ENCODE measurements at places on chromosomes 4 and X.

DNA sequence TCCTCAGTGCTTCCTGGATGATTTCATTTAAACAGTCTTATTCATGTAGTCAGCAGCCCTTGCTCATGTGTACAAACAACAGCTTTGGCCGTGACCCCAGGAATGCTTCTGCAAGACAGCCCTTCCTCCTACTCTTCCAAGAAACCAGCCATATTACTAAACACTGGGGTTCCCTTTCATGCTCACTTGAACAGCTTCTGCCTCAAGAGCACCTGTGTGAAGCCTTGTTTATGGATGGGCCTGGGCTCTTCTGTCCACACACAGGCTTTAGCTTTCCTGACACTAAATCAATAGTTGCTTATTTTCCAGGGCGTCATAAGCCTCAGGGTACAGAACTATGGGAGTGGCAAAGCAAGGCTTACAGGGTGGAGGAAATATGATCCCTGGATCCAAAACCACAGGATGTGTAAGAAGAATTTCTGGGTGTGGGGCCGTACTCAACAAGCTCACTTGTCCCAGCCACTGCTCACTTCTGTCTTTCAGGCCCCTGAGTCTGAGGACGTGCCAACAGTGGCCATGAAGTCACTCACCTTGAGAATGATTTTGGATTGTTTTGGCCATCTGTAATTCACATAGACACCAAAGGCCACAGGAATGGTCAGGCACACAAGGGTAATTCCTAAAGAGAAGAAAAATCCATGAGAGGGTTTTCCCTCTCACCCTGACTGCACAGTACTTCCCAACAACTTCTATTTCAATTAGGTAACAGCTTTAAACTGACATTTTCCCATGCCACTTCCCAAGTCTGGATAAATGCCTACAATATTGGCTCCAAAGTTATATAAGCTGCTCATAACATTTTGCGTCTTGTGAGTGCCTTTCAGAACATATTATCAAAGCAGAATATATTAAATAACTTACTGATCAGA, 17.7 kb downstream of the SLC10A6 start:
- DNase-seq, result no peak

- DNase-seq, result no peak
Measured at GRCh38 chr4:20326977-20327376, 75.3 kb downstream of the SLIT2 start.

- no peak for DNase-seq
Measured at GRCh38 chr4:163762741-163763140, 268.3 kb downstream of the TMA16 start.

DNA sequence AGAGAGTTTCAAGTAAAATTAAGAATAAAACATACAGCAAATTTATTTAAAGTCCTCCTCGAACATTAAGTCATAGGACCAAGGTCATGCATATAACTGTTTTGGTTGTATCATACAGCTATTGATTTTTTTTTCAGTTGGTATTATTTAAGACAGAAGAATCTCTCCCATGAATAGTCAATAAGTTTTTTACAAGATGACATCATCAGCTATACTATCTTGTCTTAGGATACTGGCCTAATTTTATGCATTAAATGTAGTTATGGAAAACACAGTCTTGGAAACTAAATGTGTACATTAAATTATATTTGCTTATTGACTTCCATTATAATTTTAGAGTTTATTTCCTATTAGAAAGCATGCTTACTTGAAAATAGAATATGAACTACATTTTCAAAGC, 755.9 kb downstream of the PCDH19 start:
- DNase-seq, result no peak

DNA sequence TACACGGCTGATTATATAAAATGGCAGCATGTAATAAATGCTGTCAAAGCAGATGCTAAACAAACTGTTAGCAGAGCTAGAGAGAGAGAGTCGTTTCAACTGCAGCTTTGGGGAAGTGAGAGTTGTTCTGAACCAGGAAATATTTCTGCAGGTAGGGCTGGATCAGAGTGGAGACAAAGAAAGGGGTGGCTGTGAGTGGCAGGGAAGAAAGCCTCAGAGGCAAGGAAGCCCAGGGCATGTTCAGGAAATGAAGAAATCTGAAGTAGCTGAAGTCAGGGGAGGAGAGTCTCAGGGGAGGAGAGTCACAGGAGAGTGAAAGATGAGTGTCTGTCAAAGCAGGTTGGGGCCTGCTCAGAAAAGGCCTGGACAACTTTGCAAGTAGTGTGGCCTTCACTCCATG, 48.4 kb upstream of the RPS6KA3 start:
- DNase-seq, result peak; percentile 14

GRCh38 chrX:10649265-10649664, 28.9 kb upstream of the MID1 start:
- no peak for DNase-seq

GRCh38 chrX:39202641-39203040, 401.4 kb downstream of the MID1IP1 start:
- no peak for DNase-seq

DNA sequence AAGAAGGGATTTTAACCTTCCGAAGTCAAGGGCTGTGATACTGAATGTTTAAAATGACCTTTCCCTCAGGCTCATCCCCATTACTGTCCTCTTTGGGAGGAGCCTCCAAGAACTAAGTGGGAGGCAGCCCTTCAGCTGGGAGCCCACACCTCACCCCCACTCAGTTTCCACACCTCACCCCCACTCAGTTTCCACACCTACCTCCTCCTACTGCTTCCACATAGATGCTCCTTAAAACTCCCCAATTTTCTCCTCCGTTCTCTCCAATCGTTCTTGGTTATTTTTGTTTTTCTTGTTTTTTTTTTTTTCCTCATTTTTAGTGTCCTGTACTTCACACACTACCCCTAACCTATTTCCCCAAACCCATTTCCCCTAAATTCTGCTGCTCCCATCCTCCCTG, 31.6 kb upstream of the ANXA3 start:
- no peak for DNase-seq

DNA sequence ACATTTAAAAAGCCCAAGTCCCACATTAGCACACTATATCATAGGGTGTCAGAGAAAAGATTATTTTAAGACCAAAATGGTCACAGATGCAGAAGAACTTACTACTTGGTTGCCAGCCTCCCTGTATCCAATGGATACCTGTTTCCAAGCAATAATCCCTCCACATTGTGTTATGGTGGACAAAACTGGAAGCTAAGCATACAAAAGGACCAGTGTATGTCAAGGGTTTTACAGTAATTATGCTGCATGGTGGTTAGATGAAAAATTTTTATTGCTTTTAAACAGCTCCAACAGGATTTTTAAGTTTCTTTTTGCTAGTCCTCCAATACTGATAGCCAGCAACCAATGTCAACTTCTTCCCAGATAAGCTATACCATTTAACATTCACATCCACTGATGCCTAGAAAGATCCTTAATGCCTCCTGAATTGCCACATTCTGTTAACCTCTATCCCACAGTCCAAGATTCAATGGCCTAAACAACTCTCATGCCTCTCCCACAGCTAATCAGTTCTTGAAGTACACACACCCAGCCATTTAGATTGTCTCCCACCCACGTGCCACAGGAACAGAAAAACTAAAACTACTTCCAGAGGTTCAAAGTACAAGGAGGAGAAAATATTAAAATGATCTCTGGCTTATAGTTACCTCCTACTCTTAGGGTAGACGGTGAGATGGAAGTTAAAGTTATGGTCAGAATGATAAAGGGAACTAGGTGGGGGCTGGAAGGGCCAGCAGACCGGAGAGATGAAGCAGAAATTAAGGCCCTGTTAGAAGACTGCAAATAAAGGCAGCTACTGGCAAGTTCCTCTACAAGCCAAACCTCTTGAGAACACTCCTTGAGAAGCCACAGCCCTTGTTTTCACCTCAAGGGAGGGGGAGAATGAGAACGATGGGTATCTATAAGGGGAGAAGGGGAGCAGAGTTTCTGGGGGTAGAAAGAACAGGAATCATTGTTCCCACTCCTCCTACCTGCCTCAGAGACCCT, 5.5 kb downstream of the MED14 start:
- DNase-seq, result no peak

- no peak for DNase-seq
Measured at GRCh38 chr4:140157341-140157740, 3.4 kb upstream of the MAML3 start.

GRCh38 chr4:7596918-7597606, 162.3 kb upstream of the PSAPL1 start:
- no peak for DNase-seq

- DNase-seq, result no peak
Measured at GRCh38 chr4:10275696-10276095, 159.1 kb upstream of the WDR1 start.

DNA sequence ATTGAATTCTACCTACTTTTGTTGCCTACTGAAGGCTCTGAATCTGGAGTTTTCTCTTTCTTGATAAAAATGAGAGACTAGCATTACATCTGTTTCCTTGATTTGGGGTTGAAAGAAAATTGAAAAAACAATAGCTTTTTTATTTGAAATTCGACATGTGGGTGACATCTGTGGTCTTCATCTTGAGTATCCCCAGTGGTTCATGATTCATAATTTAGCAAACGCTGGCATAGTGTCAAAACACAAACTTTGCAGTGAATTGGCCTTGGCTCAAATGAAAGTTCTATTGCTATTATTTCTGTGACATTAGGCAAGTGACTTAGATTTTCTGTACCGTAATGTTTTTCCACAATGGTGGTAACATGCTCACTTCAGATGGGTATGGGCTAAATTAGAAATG, 747.6 kb downstream of the PCDH7 start:
- DNase-seq, result no peak

DNA sequence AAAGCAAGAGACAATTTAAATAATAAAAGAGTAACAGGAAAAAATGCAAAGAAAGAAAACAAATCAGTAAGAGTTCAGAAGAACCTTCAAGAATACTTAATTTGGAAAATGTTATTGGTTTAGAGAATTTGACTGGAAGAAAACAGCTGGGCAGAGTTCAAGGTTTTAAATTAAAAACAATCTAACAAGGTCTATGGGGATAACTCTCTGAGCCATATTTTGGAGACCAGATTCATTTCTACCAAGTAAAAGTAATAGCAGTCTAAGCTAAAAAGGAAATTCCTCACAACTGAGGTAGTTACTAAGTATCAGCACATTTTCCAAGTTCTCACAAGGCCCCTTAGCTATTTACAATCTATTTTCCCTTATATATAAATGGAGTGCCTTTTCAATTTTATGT, 82.4 kb upstream of the TFDP3 start:
- DNase-seq, result no peak

DNA sequence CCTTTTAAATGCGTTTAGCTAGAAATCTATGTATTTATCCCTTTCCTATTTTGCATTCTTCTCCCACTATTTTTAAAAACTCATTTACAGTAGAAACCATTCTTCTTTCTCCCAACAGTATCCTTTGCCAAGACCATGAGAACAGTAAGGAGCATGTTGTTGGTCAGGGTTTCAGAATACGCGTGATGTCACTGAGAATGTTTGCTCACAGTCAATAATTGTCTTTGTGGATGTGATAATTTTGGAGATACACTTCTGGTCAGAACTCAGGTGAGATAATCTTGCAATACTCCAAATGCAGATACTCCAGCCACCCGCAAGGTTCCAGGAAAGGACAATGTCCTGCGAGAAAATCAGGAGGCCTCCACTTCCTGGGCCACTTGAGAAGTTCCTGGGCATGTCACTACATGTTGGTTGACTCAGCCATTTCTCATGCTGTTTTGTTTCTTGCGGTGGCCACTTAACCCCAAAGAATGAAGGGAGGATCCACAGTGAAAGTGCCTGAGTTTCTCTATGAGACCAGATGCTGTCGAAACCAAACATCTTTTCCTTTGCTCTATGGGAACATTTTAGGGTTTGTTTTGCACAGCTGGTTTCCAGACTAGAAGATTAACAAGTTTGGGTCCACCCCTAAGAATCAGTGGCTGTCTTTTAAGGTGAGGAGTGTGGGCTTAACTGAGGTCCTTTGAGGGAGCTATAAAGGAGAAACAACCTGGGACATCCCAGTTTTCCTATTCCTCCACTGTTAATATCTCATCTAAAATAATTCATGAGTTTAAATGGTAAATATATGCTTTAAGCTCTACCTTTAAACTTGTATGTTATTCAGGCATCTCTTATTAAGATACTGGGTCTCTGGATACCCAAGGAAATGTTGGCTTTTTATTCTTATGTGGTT, 116.0 kb downstream of the SOWAHB start:
- no peak for DNase-seq

DNA sequence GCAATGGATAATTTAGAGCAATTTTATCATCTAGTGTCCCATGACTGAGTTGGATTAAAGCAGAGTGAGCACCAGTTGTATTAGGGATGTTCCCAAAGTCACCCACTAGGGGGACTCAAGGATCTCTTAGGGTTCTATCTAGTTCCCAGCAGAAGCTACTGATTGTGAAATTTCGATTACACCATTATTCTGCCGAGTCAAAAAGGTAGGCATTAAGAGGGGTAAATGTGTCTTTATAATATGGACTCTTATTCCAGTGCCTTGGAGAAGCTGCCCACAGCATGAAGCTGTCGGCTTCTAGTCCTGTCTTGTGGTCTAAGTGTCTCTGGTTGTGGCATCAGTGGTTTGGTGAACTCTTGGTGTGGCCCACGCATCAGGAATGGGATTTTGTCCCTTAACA, 53.3 kb downstream of the RGS12 start:
- DNase-seq, result peak; percentile 82

DNA sequence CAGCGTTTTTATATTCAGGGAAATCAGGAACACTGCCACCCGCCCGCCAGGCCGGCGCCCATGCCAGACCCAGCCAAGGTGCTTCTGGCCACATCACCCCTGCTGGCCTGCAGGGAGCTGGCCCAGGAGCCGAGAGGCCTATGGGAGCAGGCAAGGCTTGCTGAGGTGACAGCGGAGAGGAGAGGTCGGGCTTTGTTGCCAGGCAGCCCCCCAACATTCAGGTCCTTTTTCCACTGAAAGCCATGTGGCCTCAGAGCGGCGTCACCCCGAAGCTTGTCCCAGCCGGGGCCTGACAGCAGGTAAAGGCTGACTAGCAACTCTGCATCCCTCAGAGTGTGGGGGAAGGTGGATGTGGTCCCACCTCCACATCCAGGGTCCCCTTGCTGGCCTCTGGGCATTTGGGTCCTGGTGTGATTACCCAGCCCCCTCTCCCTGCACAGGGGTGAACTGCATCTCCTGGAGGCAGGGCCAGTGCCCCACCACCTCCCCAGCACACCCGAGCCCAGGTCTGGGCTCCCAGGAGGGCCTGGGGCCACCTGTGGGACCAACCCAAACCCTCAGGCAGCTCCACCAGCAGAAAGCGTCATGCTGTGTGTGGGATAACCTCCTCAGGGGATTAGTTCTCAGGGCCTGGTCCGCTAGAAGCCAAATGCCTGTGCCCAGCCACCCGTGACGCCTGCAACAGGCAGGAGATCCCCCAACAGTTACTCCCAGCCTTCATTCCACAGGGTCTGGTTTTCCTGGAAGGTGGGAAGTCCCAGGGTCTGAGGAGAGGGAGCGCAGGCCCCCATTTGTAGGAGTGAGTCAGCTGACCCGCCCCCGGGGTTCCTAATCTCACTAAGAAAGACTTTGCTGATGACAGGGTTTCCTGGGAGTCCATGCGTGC, at the start of gene PDE6B:
TSS of gene PDE6B (plus strand) at position 869 of the 886 bp plus-strand sequence. CDS start 54 bp downstream, outside the sequence.
- DNase-seq, result no peak
